Subcutaneous adipose tissue (tissue), 4 donors: ENCODE measurements at places on chromosomes 7 and 10. TPM values are rescaled to one million over a fixed set of nuclear protein-coding genes. Genes with fewer than 3 reads are reported as not detected.

Gene FAM25C
- total RNA-seq: not detected

Gene MEOX2
- total RNA-seq: 13.7 TPM

Gene FAM25G
- not detected for total RNA-seq

Gene CRYGN
- not detected for total RNA-seq

Gene CTBP2
- total RNA-seq: 22.3 TPM

Gene CEP55
- 2.4 TPM for total RNA-seq

Gene GTPBP4
- 31.9 TPM for total RNA-seq

Gene VAX1
- not detected for total RNA-seq

Gene IGF2BP3
- 1.7 TPM for total RNA-seq
